ENCODE measurements at places on chromosomes 1 and 21.

DNA sequence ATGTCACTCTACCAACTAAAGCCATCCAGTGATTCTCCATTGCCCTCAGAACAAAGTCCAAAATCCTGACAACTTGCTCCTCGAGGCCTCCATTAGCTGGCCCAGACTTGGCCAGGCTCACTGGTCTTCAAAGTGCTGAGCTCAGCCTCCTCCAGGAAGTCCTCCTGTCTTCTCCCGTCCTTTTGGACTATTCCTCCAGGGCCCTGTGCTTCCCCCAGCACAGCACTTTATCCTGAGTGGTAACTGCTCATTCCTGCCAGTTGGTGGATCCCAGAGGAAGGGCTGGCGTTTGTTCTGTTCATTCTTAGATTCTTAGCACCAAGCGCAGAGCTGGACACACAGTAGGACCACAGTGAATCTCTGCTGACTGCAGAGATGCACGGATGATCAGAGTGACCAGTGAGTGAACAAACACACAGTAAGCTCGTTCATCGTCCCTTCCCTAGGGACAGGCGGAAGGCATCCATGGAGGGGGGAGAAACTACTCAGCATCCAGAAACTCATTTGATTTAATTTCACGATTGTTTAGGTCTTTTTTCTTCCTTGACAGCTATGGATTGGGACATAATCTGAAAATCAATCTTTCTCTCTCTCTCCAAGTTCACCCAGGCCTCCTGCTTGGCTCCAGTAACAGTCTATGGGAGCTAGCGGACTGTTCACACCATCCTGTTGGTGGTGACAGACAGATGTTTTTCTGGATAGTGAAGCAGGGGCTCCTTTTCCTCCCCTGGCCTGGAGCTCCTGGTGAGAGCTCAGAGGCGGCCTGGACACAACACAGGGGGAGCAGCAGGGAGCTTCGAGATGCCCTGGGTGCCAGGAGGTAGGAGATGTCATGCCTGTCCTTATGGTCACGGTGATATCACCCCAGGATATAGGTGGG lies 180.2 kb downstream of the PTPRU start:
- DNase-seq = no peak

- no peak for DNase-seq
Measured at GRCh38 chr1:48898894-48899293, 122.2 kb upstream of the BEND5 start.

DNA sequence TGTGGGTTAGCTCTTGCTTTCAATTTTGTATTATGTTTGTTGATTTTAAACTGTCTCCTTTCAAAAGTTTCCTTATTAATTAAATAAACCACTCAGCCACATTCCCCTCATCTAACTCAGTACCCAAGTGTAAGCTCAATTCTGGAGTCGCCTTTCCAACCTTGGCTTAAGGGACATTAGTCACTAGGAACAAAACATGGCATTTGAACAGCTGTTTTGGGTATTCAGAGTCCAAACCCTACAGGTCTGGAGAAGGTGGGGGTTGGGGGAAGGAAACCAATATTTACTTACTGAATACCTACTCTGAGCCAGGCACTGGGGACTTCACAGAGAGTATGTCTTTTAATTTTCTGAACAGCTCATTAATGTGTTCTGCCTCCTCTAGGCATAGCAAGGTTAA lies 117.2 kb upstream of the JUN start:
- DNase-seq = no peak

DNA sequence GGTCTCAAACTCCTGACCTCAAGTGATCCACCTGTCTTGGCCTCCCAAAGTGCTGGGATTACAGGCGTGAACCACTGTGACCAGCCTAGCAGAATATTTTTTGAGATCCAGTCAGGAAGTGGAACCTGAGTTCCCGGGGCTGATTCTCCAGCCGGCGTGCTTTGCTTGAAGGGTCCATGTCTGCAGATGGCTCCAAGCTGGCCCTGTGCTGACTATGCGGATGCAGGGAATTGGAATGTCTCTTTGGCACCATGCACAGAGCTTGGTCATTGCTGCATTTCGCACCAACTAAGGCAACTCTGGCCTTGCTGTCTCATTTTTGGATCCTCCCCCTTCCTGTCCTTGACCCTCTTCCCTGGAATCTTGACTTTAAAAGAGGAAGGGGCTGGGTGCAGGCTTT lies 28.1 kb downstream of the ARHGEF10L start:
- no peak for DNase-seq

DNA sequence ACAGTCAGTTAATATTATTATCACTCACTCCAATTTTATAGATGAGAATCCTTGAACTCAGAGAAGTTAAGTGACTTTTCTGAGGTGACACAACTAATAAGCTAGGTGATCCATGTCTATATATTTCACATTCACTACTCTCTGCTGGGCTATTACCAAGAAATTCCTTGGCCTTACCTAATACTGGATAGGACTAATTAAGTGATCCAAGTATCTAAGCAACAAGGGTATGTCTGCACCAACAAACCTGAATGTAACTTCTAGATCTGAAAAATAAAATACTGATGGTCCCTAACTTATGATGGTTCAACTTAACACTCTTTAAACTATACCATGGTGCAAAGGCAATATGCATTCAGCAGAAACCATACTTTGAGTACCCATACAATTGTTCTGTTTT lies 14.8 kb upstream of the CASQ2 start:
- no peak for DNase-seq
